ENCODE measurements at places on chromosomes 1 and 21. TPM values are rescaled to one million over a fixed set of nuclear protein-coding genes. Genes with fewer than 3 reads are reported as not detected.
A peak's percentile ranks its signal among the peaks of the same experiment; 100 is the strongest.

DNA sequence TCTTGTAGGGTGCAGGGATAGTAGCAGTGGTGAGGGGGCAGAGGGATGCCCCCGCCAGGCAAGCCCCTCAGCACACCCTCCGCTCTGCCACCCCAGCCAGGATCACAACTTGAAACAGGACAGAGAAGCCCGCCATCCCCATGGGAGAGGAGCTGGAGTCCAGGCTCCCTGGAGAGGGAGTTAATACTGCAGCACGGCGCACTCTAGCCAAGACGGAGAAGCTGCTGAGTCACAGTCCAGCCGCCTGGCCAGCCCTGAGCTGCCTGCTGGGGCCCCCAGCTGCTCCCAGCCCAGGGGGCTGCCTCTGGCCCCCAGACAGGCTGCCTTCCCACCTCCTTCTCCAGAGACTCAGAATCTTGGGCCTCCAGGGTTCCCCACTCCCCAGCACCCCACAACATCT lies 87.2 kb downstream of the SYT2 start:
- DNase-seq: no peak

Gene AGTRAP
- polyA plus RNA-seq: 15.1 TPM

Gene HSD3B1
- 0.43 TPM for polyA plus RNA-seq

Gene APP
- 339 TPM for polyA plus RNA-seq

DNA sequence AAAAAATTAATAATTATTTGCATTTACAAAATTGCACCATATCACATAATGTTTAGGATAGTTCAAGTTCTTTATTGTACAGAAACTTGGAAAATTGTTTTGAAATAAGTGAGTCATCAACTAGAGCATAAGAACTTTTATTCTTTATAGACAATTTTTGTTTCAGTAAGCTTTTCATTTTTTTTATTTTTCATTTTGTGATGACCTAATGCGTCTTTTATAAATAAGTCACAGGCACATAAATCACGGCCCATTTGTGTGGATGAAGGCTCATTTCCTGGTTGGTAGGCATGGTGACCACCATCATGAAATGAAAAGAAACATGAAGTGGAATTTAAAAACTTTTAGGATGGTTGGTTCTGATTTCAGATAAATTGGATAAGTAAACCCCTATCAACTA lies 39.3 kb downstream of the SPAG17 start:
- no peak for DNase-seq

DNA sequence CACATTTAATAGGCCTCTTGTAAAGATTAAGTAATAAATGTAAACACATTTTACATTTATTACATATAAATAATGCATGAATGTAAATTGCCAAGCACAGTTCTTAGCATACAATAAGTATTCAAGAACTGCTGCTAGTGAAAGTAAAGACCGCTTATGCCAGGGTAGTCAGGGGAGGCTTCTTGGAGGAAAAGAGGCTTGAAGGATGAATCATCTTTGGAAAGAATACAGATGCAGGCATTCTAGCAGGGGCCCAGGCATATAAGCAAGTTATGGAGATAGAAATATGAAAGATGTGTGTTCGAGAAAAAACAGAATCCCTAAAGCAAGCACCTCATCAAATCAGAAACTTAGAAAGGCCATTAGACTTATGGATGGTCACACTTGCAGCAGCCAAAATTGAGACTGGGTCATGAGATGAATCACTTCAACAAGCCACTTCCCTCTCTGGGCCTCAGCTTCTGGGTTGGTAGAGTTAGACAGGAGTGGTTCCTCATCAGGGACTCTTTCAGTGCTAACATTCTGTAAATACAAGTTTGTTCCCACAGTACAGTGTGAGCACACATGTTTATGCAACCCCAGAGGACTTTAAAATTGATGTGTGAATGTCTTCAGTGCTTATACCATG lies 79.8 kb upstream of the ROR1 start:
- no peak for DNase-seq

Gene ATG4C
- 10.0 TPM for polyA plus RNA-seq

DNA sequence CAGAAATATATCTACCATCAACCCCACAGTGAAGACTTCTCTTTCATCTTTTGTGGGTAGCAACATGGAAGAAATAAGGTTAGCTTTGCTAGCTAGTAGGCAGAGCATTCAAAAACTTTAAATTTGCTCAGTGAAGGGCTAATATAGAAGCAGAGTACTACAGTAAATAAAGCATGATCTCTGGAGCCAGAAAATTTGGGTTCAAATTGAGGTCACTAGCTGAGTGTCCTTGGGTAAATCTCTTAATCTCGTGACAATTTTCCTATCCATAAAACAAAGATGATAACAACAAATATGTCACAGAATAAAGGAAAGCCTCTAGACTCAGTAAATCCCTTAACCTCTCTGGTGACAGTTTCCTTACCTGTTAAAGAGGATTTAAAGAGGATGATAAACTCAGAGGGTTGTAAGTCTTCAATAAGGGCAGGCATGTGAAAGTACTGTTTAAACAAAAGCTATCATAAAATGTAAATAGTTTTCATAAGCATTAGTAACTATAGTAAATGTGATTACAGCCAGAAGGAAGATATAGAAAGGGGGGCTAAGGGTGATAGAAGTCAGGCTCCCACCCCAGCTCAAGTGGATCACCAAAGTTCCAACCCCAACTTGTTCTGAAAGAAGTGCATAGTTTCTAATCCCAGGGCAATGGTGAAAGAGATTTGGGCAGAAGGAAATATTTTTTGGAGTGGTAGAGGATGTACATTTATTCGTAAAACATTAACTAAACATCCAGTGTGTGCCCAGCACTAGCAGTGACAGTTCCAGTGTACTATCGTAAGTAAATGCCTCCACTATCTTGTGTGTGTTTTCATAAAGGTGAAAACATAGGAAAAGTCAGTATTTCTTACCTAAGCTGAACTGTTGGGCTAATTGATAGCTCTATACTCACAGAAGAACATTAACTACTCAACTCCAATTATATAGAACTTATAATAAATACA lies 24.8 kb downstream of the TM2D1 start:
- no peak for DNase-seq

- no peak for DNase-seq
These were observed 57.6 kb downstream of the OLFML2B start for GRCh38 chr1:161966067-161966466.

GRCh38 chr1:119225831-119226230 lies 85.4 kb upstream of the WARS2 start:
- DNase-seq: no peak

Gene OR2T35
- not detected for polyA plus RNA-seq

DNA sequence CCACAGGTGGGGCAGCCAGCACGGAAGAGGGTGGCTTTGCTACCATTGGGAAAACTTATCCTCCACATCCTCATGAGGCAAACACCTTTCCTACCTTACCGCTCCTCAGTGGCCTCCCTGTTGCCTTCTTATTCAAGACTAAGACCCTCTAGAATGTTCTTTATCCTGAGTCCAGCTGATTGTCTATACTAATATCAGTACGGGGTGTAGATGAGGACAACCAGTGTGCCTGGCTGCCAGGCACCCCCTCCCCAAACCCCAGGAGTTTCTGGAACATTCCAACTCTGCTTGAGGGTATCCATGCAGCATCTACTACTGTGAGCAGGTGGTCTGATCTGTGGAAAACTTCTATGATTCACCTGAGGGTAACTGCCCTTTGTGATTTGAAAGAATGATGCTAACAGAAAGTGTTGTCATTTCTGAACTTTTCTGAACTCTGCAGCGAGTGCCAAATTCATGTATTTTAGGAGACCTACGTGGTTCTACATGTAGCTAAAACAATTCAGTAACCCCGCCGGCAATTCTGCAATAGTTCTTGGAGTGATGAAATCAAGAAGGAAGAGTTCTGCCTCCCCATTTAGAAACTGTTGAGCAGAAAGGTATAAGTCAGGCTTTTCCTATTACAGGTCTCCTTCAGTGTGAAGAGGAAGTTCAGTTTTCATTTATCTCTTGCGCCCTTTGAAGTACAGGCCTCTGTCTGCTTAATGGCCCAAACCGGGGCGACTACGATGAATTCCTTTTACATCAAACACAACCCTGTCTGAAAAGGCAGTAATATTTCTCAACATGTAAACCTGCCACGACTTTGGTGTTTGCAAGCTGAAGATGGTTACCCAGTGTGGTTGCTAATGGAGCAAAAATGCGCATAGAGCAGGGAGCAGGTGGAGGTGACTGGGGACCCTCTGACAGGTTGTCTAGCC lies 80.4 kb downstream of the RUNX1 start:
- no peak for DNase-seq

DNA sequence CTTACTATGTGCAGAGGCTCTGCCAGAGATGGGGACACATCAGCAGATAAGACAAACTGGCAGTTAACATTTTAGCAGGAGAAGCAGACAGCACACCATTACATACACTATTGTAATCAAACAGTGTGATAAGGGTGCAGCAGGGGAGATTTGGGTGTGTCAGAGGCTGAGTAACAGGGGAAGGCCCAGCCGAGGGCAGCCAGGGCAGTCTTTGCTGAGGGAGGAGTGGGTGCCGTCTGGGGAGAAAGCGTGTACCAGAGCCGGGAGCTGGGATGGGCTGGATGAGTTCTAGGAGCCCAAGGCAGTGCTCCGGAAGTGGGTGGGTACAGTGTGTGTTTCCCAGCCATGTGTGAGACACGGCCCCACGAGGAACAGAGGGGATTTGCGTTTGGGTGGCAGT lies 31.2 kb downstream of the KCNA10 start:
- DNase-seq: no peak

DNA sequence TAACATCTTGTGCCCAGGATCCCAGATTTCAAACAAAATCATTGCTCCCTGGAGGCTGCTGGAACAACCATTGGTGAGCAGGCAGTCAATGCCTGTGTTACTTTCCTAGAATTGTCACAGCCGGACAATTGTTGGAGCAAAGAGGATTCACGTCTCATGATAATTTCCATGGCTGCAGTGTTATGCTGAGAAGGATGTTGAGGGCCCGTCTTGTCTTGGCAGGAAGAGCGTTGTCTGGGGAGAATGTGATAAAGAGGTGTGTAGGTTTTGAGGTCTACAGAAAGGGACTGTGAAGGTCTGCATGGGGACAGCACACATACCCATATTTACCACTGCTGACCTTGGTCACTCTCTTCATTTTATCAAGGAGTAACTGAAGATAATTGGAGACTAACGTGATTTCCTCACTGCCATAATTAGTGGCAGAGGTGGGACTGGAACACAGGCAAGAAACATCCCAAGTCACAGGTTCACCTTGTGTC lies 6.3 kb downstream of the MECR start:
- DNase-seq: no peak

Gene SZRD1
- 97.0 TPM for polyA plus RNA-seq

Gene FCRL5
- not detected for polyA plus RNA-seq

DNA sequence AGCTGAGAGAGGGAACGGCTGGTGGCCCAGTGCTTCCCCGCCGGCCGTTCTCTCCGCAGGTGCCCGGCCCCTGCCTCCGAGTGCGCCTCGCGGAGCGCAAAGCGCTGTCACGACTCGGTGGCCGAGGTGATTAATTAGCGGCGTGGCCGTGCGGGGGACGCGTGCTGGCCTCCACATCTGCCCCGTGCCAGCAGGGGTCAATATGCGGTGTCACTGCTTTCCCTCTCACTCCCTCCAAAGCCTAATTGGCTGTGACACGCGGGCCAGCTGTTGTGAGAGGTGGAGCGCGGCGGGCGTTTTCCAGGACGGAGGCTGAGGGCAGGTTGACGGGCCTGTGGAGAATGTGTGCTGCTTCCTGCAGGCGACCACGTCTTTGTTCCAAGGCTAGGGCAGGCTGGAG lies 239.0 kb downstream of the LMX1A start:
- no peak for DNase-seq

DNA sequence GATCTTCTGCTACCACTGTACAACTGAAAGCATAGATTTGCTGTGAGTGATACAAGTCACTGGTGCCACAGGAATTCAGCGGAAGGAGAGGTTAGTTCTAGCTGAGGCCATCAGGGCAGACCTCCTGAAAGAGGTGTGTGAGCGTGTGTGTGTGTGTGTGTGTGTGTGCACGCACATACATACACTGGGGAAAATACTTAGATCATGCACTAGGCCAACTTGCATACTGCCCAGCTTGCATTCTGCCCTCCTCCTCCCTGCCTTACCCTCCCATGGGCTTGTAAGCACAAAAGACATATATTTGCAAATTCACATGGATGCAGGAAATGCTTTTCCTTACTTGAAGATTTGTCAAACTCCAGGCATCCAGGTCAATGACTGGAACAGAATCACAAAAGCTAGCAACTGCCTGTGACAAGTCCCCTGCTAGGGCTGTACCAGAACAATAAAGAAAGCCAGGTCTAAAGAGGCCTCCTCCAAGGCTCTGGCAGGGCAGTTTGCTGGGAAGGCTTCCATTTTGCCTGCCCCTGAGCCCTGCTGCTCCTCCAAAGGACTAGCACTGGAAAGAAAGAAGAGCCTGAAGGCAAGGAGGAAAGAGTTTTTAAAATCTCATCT lies 23.2 kb downstream of the PLEKHA6 start:
- DNase-seq: no peak

DNA sequence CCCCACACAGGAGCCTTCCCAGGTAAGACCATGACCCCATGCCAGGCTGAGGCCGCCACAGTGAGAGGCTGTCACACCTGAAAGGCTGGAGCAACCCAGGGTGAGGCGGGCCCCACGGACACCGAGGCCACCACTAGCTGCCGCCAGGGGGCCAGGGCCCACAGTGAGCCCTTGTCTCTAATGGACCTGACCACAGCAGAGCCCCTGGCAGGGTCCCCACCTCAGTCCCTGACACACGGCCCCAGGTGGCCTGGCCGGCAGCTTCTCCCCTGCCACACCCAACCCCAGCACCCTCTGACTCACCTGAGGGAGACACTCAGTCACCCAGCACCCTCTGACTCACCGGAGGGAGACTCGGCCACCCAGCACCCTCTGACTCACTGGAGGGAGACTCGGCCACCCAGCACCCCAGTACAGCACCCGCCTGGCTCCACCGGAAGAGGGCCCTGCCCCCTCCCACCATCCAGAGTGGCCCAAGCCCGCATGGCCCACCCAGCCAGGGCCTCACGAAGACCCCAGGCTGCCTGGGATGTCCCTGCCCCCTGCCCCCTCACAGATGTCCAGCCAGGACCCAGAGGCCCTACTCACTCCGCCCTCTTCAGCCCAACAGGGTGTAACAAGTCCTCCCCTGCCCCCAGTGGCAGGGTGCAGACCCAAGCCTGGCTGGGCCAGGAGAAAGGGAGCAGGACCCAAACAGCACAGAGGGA lies 4.4 kb downstream of the DVL1 start:
- no peak for DNase-seq

DNA sequence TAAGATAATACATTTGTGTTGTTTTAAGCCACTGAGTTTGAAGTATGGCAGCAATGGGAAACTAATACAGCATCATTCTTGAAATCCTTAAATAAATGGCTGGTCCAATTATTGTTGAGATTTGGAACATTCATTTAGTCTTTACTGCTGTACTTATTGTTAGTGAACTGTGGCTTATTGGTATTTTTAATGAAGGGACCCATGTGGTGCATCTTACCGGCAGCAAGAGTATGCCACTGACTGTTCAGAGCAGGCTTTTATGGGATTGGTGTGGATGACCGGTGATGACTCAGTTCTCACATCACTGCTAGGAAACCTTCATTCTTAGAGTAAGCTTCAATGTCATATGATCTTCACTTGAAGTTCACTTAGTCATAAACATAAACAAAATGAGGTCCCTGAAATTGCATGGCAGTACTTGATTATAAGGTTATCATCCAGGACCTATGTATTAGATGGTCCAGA lies 31.5 kb downstream of the PRKAA2 start:
- DNase-seq: peak; percentile 27
